COR-L47 (cell line): ENCODE measurements at places on chromosomes 3 and 15.

DNA sequence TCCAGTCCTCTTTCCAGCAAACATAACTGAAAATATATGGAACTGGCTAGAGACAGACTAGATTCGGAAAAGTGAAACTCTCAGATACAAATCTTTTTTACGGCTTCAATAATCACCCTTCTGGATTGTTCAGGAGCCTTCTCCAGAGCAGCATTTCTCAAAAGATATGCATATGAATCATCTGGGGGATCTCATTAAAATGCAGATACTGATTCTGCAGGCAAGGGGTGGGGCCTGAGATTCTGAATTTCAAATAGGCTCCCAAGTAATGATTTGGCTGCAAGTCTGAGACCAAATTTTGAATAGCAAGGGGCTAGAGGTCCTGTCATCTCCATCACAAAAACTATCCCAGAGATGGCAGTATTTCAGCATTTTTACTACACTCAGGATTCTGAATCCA lies 165.4 kb downstream of the CTNNB1 start:
- no peak for DNase-seq

DNA sequence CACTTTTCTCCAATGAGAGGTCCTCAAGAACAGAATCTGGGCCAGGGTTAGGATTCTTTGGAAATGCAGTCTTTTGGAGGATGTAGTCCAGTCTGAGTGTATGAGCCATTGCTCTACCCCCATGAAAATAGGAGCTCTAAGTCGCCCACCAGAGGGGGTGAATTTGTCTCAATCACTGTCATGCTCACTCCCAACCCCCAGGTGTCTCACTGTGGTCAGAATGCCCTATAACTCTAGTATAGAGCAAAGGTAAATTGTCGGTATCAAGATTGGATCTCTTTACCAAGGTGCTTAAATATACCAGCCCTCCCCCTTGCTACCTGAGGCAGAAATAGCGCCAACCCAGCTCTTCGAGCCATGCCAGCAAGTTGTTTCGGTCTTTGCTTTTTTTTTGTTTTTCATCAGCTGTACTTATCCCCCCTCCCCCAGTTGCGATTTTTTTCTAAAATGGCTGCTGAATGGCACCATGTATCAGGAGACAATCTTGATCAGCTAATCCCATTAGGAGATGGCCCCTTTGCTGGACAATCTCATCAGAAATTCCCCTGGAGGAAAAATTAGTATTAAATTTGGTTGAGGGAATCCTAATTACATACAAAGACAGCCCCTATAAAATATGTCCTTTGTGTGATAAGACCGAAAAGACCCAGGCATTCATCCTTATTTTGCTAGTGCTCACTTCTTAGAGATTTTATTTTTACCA lies 130.7 kb downstream of the EBLN2 start:
- DNase-seq = peak; percentile 21

DNA sequence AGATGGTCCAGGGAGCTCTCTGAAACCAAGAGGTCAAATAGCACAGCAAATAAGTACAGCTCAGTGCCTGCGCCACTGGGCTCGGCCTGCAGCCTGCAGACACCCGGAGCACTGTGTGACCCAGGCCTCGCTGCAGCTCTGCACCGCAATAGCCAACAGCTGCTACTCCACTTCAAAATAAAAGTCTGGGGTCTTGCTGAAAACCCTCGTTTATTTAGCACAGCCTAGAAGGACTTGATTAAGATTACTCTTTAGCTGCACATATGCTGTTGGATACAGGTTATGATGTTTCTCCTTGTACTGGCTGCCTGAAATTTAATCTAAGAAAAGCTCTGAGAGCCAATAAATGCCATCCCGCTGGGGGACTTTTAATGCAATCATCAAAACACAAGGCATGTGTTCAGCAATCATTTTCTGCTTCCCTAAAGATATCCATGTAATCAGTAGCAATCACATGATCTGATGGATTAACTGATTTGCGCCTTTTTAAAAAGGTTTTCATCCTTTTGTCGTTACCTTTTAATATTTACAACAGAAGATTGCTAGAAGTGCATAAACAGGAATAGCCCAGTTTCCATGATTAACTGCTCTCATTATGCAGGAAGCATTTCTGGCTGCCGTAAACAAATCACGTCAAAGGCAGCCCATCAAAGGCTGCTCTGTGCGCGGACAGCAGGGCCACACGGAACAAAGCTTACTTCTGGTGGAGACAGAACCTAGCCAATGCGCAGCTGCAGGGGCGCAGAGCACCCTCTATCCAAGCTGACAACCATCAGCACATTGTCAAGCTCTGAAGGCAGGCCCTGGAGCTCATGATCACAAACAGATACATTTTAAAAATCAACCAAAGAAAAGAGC lies 58.8 kb downstream of the CLASP2 start:
- peak; percentile 81 for DNase-seq

DNA sequence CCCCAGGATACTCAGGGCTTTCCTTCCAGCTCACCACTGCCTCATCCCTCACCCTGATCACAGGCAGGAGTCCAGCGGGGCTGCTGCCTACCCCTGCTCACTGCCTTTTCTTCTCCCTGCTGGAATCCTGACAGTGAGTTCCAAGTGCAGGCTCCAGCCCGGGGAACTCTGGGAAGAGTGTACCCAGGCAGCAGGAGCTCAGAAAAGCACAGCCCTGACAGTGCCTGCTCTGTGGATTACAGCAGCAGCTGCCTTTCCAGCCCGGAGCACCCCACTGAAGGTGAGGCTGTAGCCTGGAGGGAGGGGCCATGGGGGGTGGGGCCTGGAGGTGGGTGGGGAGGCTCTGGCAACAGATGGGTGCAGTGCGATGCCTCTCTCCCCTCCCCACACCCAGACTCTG lies 6.1 kb upstream of the JMJD7 start:
- DNase-seq = no peak

GRCh38 chr3:64475037-64475436 lies 212.8 kb downstream of the ADAMTS9 start:
- no peak for DNase-seq

DNA sequence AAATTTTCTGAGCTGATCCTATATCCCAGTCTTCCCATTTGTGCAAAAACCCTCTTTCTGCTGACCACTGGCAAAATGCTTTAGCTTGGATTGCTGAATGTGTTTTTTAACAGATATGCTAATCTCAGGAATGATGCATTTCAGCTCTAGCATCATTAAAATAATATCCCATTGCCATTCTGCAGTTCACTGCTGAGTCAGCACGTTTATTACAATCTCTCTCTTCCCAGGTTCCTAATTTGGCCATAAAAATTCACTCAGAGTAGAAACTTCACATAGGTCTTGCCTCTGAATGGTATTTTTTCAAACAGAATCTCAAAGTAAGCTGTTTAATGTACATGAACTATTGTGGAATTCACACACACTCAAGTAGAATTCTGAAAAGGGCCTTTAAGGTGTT lies 509.6 kb upstream of the SUCLG2 start:
- DNase-seq = no peak

GRCh38 chr3:30469133-30469532 lies 137.3 kb upstream of the TGFBR2 start:
- no peak for DNase-seq

DNA sequence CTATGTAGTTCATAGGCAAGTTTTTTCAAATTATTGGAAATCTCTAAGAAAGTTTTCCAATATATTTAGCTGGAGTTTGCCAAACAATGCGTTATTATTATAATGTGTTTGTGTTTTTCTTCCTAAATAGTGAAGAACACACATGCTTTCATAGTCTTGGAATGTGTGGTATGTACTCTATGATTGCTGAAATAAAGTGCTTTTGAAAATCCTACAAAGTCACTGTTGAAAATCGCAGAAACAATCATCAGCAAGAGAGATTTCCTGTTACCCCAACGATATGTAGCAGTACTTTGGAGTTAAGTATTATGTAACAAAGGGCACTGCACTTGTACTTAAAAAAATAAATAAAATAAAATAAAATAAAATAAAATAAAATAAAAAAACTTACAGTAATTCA lies 796.2 kb downstream of the NAALADL2 start:
- DNase-seq = no peak

DNA sequence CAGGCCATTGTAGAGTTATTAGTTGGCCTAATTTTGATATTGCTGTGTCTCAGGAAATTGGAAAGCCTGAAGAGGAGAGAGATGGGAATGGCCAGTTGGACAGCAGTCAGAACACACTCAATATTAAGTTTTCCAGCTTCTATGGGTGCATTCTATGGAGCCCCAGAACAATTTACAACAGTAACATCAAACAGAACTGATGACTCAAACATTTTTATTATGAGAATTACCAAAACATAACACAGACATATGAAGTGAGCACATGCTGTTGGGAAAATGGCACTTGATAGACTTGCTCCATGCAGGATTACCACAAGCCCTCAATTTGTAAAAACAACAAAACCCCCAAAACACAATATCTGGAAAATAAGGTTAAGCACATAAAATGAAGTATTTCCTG lies 104.3 kb downstream of the GADL1 start:
- no peak for DNase-seq

DNA sequence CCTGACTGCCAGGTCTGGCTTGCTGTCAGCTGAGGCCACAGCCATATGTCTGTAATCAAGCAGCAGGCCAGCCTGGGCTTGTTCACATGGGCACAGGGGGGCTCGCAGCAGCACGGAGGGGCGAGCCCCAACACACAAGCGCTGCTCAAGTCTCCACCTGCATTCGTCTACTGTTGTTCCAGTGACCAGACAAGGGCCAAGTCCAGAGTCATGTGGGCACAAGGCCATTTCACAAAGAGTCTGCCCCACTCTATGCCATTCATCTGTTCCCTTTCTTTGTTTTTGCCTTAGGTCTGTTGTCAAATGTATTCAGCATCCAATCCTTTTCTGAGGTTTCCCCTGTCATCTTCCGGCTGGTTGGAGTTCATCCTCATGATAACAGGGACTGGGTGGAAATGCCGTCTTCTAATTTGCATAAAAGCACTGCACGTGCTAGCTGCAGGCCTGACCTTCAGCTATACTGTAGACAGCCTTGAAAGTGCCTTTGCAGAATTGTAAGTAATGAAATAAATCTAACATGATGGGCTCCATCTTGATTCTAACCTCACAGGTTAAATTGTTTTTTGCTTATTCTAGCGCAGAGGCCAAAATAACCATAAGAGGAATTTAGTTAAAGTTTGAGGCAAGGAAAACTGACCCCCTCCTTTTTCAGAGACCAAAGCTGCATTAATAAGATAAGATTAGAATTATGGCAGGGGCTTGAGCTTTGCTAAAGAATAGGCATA lies 28.6 kb upstream of the KBTBD12 start:
- DNase-seq = no peak

- DNase-seq = no peak
Observed at GRCh38 chr3:59800481-59800880, 750.7 kb upstream of the CFAP20DC start.

- DNase-seq = no peak
Observed at GRCh38 chr15:84797212-84797611, 19.9 kb upstream of the ALPK3 start.

GRCh38 chr15:78663703-78664102 lies 22.7 kb upstream of the CHRNB4 start:
- no peak for DNase-seq

- DNase-seq = no peak
Observed at GRCh38 chr3:25728101-25728500, 55.1 kb downstream of the NGLY1 start.

GRCh38 chr15:95646484-95647273 lies 683.8 kb upstream of the NR2F2 start:
- no peak for DNase-seq

DNA sequence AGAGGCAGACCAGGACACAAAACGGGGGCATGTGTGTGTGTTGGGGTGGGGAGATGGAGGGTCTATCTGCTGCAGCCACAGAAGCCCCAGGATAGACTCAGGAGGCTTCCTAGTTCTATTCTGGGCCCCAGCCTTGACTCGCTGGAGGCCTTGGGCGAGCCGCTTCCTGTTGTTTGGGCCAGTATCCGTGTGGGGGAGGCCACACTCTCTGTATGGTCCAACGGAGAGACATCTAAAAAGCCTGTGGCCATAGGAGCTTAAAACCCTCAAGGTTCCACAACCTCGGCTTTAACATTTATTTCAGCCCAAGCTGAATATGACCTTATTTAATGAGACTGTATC lies 32.8 kb downstream of the POC1A start:
- no peak for DNase-seq

DNA sequence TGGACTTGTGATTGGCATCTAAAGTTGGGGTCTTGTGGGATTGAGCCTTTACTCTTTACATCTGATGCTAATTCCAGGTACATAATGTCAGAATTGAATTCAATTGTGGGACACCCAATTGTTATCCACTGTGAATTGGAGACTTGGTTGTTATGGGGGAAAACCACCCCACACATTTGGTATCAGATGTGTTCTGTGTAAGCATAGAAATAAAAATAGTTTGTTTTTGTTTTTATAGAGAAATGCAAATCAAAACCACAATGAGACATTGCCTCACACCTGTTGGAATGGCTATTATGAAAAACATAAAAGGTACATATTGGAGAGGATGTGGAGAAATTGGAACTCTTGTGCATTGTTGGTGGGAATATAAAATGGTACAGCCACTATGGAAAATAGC lies 58.5 kb downstream of the CPA3 start:
- DNase-seq = no peak
